HuH-7.5 (cell line): ENCODE measurements at places on chromosomes 16 and 17.

- DNase-seq = no peak
Observed at GRCh38 chr16:85968041-85968920, 69.3 kb downstream of the IRF8 start.

GRCh38 chr17:34442387-34443111 is 79.5 kb upstream of the CCL1 start:
- no peak for DNase-seq

GRCh38 chr17:57911834-57912673 is 43.2 kb downstream of the CUEDC1 start:
- peak; percentile 34 for DNase-seq

DNA sequence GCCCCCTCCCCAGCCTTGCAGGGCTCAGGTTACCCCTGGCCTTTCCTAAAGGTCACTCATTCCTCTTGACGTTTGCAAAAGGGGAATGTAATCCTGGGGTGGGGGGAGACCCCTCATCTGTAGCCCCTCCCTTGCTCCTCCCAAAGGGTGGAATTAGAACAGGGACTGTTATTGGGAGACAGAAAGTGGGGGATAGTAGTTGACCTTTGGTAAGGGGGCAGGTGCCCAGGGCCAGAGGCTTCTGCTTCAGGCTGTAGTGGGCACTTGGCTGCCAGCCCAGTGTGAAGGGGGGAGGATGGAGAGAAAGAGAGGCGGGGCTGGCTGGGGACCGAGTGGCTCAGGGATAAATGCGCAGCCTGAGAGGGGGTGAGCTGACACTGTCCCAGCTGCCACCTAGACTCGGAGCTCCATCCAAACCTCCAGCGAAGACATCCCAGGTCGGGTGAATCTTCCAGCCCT is at the start of gene ENO3:
Gene ENO3, plus strand, starts transcription at position 374 of the 459 bp plus-strand sequence. CDS start 711 bp downstream, outside the sequence.
- DNase-seq = peak; percentile 51

GRCh38 chr16:16045296-16045695 is 95.9 kb downstream of the ABCC1 start:
- no peak for DNase-seq

DNA sequence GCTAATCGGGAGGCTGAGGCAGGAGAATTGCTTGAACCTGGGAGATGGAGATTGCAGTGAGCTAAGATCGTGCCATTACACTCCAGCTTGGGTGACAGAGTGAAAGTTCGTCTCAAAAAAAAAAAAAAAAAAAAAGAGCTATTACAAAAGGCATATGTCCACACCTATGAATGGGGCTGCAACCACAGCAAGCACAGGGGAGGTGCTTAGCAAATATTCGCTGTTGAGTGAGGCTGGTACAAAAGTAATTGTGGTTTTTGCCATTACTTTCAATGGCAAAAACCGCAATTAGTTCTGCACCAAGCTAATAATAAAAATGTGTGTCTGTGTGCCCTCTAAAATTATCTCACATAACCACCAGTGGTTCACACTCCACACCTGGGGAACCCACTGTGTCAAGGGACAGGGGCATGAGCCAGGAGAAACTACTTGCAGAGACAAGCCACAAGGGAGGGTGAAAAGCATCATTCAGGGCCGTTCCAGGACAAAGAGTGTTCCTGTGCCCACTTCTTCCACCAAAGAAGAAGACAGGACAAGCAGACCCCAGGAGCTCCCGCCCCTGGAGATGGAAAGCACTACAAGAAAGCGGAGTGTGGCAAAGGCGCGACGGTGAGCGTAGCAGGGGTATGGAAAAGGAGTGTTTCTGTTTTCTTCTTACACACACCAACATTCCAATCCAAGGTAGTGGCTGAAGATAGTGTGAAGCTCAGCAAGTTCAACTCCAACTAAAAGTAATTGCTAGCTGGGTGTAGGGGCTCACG is 84.4 kb upstream of the CNEP1R1 start:
- DNase-seq = no peak

GRCh38 chr17:76032073-76032779 is 5.1 kb upstream of the EVPL start:
- DNase-seq = no peak

GRCh38 chr17:36768394-36768793 is 167.0 kb downstream of the MRM1 start:
- DNase-seq = no peak

DNA sequence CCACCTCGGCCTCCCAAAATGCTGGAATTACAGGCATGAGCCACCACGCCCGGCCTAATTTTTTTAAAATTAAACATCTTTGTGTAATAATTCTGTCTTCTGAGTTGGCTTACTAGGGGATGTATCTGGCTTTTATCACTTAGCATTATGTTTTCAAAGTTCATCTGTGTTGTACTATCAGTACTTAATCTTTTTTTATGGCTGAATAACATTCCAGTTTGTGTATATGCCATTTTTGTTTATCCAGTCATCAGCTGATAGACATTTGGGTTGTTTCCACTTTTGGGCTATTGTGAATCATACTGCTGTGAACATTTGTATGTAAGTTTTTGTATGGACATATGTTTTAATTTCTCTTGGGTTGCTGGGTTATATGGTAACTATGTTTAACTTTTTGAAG is 69.0 kb downstream of the CHD9 start:
- DNase-seq = no peak

DNA sequence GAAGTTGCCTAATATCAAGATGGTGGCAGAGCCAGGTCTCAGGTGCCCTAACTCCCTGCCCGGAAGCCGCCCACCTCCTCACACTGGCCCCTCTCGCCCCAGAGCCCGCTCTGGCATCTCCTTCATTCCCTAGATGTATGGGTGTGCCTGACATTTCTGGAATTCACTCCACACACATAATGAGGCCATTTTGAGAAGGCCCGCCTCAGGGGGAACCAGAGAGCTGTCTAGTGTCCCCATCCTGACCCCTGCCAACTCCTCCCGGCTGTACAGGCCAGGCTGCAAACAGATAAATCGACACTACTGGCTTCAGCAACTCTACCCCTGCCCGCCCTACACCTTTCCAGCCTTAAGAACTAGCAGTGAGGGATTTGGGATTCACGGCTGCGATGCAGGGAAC is 7.7 kb downstream of the WNT3 start:
- DNase-seq = no peak

GRCh38 chr17:78723001-78723796 is 58.9 kb downstream of the CYTH1 start:
- no peak for DNase-seq

DNA sequence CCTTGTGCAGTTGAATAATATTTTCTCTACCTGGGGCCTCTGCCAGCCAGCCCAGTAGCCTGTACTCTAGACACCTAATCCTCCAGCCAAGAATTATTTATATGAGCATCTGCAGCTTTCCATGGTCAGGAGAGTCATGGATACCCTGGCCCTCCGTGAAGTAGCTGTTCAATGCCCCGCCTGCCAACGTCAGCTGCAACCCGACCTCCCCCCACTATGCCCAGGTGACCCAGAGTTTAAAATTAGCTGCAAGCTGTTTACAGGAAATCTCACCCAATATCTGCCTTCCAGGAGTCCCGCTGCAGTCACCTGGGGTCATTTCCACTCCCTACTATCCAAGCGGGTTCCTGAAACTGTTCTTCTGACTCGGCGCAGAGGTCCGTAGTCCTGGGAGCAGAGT is 12.3 kb downstream of the SDR42E2 start:
- DNase-seq = no peak
